Stimulated activated CD8-positive, alpha-beta memory T cell treated with anti-CD3 and anti-CD28 coated beads, Interleukin-7, amount 100 ng/mL, for 1 hour (primary cell): ENCODE measurements at places on chromosomes 1 and 21.

GRCh38 chr1:226601456-226601855 lies 52.9 kb downstream of the STUM start:
- no peak for DNase-seq

- no peak for DNase-seq
These were observed 6.8 kb upstream of the SFN start for GRCh38 chr1:26856181-26856580.

- DNase-seq = no peak
These were observed 26.8 kb upstream of the NCAM2 start for GRCh38 chr21:20971296-20971921.

GRCh38 chr21:35095859-35096291 lies 46.8 kb upstream of the RUNX1 start:
- no peak for DNase-seq

DNA sequence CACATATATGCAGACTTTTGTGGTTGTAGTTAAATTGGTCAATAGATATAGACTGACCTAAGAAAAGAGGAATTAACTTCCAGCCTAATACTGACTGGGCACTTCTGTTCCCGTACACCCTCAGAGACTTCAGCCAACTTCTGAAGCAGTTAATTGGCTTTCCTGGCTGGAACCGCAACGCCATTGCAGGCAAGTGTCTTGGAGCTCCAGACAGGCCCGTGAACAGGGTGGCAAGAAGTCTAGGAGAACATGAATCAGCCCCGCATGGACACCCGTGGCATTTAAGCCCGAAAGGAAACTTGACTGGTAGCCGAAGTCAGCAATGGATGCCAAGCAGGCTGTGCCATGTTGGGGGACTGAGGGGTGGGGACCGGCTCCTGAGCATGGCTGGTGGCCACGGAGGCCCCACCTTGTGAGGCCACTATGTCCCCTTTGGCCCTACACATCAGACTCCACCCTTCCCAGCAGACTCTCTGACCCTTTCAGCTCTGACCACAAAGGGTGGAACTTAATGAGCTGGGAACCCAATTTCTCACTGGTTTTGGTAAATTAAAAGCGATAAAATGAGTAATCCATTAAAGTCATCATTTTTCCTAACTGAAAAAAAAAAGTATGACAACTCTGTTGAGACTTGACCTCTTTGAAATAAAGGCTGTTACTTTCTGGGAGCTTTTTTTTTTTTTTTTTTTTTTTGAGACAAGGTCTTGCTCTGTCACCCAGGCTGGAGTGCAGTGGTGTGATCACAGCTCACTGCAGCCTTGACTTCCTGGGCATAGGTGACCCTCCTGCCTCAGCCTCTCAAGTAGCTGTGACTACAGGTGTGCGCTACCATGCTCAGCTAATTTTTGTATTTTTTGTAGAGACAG lies 54.1 kb downstream of the RUNX1 start:
- DNase-seq = no peak

DNA sequence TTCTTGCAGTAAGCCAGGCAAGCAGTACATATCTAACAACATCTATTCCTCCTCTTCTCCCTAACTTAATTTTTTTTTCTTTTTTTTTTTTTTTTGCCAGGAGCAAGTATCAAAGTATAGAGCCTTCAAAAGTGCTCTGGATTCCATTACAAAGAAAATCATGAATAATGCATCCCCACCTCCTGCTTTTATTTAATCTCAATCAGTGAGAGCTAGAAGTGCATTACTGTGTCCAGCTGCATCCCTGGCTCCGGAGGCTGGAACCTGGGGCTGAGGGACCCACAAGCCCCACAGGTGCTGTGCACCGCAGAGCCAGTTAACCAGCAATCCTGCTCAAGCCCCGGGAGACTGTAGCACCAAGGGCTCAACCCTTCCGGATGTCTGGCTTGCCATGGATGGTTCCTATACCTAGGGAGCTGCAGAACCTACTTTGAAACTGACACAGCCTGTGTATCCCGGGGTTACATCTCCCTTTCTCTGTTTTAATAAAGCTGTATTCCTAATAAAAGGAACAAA lies 455.9 kb upstream of the RUNX1 start:
- no peak for DNase-seq

DNA sequence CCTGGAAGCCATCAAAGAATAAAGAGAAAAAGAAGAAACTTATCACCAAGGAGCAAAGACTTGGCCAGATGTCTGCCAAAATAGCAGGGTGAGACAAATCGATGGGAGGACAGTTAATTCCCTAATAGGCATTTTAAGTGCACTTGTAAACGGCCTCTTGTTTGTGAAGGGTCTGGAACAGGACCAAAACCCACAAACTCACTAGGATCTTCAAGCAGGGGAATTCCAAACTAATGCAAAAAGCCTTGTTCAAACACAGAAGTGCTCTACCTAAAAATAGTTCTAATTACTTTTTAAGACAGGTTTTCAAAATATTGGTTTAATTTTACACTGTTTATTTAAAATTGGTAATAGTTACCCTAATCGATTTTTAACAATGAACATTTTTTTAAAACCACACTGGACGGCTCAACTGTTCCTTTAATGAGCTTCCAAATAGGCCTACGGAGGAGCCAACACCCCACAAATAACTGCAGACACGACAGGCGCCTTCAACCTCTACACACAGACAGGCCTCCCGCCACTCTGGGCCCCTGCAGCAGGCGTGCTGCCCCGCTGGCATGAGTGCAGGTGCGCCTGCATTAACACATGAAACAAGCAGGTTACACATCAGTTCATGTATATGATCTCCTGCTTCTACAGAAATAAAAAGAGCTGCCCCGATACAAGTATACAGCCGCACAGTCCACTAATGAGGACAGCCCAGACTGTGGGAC lies 15.8 kb downstream of the UBE2G2 start:
- DNase-seq = no peak
